ENCODE measurements at places on chromosomes 3 and 15.

- no peak for DNase-seq
Measured at GRCh38 chr3:63731866-63732265, 79.4 kb downstream of the SNTN start.

- no peak for DNase-seq
Measured at GRCh38 chr3:131047582-131047981, 20.9 kb downstream of the NEK11 start.

GRCh38 chr15:56047354-56047753 lies 53.9 kb upstream of the NEDD4 start:
- no peak for DNase-seq

GRCh38 chr15:74334127-74334526 lies 33.3 kb downstream of the CYP11A1 start:
- no peak for DNase-seq

GRCh38 chr15:67501836-67502461 lies 19.0 kb upstream of the C15orf61 start:
- DNase-seq: no peak

DNA sequence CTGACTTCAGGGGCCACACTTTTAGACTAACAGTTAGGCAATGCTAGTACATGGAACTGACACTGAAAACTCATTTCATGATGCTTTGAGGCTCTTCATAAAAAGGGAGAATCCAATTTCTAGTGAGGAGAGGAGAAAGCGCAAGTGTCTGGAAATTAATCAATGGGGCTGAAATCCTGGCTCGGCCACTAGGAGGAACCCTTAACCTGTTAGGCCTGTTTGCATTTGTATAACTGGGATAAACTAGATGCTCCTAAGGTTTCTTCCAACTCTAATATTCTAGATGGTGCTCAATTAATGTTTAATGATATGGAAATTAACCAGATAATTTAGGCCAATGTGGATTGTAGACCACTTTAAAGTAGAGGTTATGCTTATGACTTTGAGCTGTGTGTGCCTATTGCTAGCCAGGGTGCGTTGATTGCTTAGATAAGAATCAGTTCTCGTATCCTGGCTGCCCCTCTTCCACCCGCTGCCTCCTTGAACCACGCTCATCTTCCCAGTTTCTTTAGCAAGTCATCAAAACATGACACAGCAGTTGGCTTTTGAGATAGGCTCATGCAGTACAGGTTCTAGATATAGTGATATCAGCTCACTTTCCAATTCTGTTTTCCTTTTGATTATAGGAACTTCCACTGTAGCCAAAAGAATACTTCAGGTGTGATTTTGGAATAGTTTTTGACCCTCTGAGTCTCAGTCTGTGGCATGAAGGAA lies 16.8 kb upstream of the CRBN start:
- DNase-seq: no peak

DNA sequence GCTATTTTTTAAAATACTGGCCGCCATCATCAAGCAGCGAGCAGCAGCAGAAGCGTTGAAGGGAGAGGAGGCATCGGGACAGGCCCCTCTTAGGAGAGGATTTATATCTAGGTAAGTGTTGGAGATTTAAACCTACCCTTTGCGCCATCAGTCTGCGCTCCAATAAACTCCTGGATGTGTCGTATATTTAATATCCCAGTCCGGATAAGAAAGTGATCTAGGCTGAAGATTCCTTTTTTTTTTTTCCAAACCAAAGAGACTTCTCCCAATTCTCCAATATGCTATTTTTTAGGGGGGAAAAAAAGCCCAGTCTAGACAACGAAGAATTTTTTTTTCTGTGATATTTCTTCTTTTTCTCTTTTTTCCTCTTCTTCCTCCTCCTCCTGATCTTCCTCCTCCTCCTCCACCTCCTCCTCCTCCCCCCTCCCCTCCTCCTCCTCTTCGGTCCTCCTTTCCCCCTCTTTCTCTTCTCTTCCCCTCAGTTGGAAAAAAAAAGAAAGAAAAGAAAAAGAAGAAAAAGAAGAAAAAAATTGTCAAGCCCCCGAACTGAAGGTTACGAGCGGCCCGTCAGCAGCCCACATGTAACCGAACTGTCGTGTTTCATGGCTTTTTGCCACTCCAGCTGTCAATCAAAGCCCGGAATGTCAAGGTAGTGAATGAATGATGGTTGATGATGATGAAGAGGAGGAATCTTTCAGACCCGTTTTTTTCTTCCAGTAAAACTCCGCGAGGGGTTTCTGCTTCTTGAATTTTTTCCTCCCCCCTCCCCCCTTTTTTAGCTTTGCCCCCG lies 835 bp downstream of the MEIS2 start:
- no peak for DNase-seq

Measured in GOT3 (cell line).